ENCODE measurements at places on chromosomes 2 and 18. TPM values are rescaled to one million over a fixed set of nuclear protein-coding genes. Genes with fewer than 3 reads are reported as not detected.

The ALPP gene
- 0.06 TPM for polyA plus RNA-seq

The MPV17 gene
- 99.6 TPM for polyA plus RNA-seq

The SIGLEC15 gene
- polyA plus RNA-seq = 2.0 TPM

The REG3A gene
- polyA plus RNA-seq = 1.4 TPM

The OR6B2 gene
- not detected for polyA plus RNA-seq

The RAB27B gene
- 9.6 TPM for polyA plus RNA-seq

The TLX2 gene
- 5.0 TPM for polyA plus RNA-seq

The DNAJC5G gene
- 0.19 TPM for polyA plus RNA-seq

The AGXT gene
- polyA plus RNA-seq = 0.66 TPM
